ENCODE measurements at places on chromosomes 5 and 9.

GRCh38 chr5:146073239-146073900 lies 32.0 kb downstream of the PLAC8L1 start:
- DNase-seq, result no peak

- no peak for DNase-seq
Measured at GRCh38 chr5:96228408-96228807, 204.6 kb downstream of the PCSK1 start.

DNA sequence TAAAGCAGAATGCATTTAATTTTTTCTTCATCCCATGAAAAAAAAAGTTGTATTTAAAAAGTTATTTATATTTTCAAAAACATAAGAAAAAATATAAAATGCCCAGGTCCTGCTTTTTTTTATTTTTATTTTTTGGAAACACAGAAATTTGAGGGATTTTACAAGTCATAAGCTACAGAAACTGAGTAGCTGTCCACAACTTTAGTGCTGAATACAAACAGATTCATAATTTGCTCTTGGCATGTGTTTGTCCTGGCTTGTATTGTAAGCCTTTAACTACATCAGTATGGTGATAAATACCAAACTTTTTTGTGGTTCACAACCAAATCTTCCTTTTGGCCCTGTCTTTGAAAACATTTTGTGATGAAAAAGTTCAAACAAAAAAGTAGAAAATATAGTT lies 7.5 kb upstream of the PLCXD3 start:
- no peak for DNase-seq

DNA sequence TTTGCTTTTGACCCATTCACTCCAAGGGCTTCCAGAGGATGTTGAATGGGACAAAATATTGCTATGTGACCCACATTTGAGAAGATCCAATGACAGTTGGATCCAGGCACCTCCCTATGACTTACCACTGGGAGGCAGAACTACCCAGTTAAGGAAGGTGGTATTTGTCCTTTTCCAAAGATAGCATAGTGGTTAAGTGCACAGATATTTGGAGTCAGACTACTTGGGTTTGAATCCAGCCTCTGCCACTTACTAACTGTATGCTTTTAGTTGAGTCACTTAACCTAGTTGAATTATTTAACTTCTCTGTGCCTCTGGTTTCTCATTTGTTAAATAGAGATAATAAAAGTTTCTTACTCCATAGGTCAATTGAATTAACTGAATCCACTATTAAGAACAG lies 74.5 kb upstream of the PALM2AKAP2 start:
- DNase-seq, result no peak

- DNase-seq, result no peak
Measured at GRCh38 chr5:37184748-37185364, 64.3 kb downstream of the CPLANE1 start.
